ENCODE measurements at places on chromosomes 11 and 22.

DNA sequence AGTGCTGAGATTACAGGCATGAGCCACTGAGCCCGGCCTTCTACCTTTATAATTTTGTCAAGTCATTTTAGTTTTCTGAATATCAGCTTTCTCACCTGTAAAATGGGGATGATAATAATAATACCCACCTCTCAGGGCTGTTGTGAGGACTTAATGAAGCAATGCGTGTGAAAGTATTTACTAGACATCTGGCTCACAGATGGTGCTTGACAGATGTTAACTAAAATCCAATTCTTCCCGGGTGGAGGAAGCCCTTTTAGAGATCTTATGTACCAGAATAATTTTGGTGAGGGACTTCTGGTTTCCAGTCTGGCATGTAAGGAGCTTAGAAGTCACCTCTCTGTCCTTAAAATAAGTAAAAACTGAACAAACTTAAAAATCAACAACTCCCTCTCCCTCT lies 43.7 kb upstream of the NUP160 start:
- no peak for DNase-seq

- DNase-seq, result no peak
Observed at GRCh38 chr11:91653079-91653754, 571.4 kb upstream of the FAT3 start.

GRCh38 chr22:48594016-48594756 lies 1233.5 kb downstream of the BRD1 start:
- no peak for DNase-seq

DNA sequence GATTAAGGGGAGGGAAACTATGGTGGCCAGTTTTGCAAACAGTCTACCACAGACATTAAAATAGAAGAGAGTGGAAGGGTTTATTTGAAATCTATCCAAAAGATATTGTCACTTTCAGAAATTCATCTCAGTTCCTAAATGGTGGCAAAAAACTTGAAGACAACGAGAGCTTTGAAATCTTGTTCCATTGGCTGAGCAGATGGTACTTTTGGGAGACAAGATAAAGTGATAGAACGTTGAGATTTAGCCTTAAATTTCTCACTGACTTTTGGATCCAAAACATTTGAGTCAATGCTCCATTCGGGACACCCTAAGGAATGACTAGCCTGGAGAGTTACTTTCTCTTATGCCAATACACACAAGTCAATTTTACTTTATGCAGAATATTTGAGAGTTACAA lies 319.1 kb upstream of the LARGE1 start:
- DNase-seq, result no peak

DNA sequence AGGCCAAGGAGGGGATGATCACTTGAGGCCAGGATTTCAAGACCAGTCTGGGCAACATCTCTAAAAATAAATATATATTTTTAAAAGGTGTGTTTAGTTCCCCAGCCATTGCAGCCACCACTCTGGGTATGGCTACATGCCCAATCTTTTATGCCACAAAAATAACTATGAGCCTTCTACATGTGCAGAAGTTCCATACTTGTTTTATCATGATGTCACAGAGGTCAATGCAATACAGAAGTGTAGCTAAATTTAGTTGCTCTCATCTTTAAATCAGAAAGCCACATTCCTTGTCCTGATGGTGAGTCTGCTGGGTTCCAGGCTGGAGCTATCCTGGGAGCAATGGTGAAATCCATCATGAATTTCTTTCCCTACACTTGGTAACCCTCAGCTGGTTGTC lies 436.3 kb downstream of the DYNC2H1 start:
- no peak for DNase-seq

- DNase-seq, result no peak
Observed at GRCh38 chr22:39818094-39818493, 75.5 kb downstream of the ENTHD1 start.

DNA sequence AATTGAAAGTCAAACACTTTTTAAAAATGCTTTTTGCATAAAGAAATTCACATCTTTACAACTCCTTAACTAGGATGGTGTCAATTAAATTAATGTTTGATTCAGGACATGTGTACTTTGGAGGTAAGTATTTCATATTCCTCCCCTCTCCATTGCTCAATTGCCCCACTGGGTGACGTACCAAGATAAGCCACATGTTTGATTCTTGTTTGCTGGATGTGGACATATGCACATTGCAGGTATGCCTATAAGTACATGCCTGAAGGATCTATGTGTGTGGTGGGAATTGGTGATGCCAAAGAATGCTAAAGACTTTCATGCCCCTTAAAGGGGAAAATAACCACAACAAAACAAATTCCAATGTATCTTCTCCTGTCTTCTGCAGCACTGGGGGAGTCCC lies 5.8 kb downstream of the CD44 start:
- DNase-seq, result no peak

DNA sequence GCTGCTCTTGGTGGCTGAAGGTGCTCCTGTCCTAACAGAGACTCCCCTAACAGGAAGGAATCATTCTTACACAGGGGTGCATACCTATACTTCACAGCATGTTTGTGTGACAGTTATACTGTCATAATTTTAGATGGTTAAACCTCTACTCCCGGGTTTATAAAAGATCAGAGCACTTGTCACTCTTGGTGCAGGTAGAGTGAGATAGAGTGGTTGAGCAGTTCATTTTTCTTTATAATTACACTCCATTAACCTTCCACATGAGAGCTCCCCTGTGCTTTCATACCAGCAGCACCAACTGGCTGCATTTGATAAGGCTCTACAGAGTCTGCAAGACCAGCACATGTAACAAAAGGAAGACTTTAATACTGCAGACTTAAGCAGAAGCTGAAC lies 72.9 kb downstream of the LARGE2 start:
- DNase-seq, result no peak

DNA sequence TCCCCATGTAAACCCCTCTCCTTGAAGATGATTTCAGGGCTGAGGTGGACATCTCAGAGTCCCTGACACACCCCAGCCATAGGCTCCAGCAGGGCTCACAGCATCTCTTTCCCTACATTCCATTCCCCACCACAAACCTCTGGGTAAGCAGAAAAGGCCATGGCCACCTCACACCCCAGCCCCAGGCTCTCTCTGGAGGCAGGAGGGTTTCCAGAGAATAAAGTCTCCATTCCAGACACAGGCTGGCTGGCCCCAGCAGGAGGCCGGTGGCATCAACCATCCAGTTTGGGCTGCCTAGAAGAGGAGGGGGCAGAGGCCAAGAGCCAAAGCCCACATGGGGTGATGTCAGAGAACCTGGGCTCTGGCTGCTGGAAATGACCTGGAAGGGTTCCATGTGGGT lies 61.4 kb downstream of the TP53I11 start:
- no peak for DNase-seq

- DNase-seq, result no peak
Observed at GRCh38 chr11:100574894-100575769, 112.0 kb upstream of the ARHGAP42 start.

GRCh38 chr11:63146581-63146980 lies 2.6 kb upstream of the SLC22A24 start:
- no peak for DNase-seq

- no peak for DNase-seq
Observed at GRCh38 chr11:11748706-11749365, 92.9 kb upstream of the USP47 start.

DNA sequence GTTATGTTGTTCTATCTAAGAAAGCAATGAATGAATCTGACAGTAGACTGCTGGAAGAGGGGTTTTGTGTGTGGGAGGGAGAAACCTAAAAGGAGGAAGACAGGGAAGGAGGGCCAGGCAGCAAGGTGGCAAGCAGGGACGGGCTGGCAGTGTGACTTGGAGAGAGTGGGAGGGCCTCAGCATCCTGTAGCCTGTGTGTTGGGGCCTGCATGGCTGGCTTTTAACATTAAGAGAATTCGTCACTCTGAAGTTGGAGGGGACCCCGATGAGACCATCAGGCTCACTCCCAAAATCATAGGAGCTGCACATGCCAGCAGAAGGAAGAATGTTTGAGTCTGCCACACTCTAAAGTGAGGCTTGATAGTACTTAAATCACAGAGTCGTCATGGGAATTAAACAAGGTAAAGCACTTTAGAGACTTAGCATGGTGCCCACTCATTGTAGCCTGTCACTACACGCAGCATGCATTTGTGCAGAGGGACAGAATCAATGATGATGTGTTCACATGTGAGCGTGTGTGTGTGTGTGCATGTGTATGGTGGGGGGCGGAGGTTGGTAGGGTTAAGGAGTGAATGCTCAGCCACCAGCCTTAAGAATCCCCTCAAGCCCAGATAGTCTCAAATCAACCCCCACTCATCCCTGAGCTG lies 199.5 kb downstream of the TENM4 start:
- no peak for DNase-seq

- no peak for DNase-seq
Observed at GRCh38 chr11:13301522-13301921, 23.9 kb downstream of the BMAL1 start.

DNA sequence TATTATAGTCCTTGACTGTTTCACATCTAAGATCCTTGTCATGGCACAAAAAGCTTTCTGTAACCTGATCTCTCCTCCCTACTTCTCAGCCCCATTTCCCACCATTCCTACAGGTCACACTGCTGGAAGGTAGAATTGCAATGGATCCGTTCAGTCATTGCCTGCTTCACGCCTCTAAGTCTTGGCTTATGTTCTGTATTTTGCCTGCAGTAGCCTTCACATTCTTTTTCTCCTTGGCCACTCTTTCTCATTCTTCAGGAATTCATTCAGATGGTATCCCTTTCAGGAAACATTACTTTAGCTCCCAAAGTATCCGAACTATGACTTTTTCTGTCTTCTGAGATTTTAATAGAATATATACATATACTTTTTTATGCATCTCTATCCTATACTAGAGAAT lies 731.5 kb downstream of the NTM start:
- DNase-seq, result no peak

GRCh38 chr11:7098235-7098832 lies 9.5 kb downstream of the RBMXL2 start:
- DNase-seq, result no peak

DNA sequence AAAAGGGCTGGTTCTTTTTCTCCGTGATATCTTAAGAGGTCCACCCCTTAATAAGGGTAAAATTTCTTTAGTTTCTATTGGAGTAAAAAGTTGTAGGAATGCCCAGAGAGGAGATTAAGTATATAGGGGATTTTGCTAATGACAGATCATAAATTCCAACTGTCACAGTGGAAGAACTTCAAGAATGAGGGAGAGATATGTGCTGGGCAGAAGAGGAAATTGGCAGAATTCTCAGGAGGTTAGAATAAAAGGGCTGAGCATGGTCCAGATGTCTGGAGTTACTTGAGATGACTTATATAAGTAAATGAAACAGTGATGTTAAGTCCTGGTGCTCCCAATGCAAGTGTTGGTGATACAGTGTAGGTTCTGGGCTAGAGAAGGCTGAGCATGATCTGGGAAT lies 417.6 kb upstream of the ARHGAP42 start:
- DNase-seq, result no peak

DNA sequence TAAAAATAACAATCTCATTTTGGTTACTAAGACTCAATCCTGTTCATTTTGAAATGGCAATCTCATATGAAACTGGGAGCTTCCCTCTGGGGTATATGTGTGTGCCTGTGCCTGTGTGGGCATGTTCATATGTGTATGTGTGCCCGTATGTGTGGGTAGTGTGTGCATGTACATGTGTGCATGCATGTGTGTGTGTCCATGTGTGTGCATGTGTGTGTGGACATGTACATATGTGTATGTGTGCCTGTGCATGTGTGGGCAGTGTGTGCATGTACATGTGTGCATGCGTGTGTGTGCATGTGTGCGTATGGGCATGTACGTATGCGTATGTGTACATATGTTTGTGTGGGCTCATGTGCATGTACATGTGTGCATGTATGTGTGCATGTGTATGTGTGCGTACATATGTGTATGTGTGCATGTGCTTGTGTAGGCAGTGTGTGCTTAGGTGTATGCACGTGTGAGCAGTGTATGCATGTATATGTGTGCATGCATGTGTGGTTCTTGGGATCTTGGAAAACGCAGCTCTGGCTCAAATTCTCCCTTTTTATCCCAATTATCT lies 24.5 kb upstream of the CACNG2 start:
- no peak for DNase-seq

DNA sequence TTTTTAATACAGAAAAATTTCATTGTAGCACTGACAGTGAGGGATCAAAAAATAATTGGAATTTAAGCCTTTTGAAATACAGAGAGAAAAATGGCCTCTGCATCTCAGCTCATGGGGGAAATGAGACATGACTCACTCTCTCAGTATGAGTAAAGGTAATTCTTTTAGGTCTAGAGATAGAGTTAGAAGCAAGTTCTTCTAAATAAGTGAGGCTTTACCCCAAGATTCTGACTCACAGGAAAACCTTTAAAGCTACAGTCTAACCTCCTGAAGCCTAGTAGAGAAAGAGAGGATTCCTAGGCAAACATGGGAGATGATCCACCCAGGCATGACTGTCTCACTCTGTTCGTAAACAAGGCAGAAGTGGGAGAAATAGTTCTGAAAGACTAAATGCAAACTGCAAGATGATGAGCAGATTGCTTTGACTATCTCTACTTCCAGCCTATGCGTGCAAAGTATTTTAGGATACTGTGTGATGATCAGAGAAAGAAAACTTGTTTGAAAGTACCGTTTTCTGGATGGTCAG lies 1003.3 kb upstream of the CCDC90B start:
- no peak for DNase-seq

- no peak for DNase-seq
Observed at GRCh38 chr11:94533206-94533605, 10.5 kb upstream of the FUT4 start.

DNA sequence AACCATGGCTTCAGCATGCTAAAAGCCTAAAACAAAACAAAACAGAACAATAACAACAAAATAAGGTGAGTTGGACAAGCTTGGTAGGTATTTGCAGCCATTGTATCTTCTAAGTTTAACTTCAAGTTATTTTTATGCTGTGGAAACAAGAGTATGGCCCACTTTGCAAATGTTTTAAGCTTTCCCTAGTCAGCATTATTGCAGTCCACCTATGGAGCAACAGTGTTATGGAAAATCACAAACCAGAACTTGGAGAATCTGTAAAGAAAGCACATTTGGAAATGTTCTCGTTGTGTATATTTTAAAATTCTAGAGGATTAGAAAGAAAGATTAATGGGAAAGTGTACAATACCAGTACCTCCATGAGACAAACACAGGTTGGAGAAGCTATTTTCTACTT lies 7.4 kb upstream of the SLC5A12 start:
- no peak for DNase-seq

Measured in effector CD8-positive, alpha-beta T cell (primary cell).